Airway epithelial cell (primary cell): ENCODE measurements at places on chromosomes 3 and 15. TPM values are rescaled to one million over a fixed set of nuclear protein-coding genes. Genes with fewer than 3 reads are reported as not detected.

GXYLT2 gene
- 5.5 and 10.7 TPM in 2 replicates for total RNA-seq

PARP14 gene
- total RNA-seq = 6.7 and 8.7 TPM in 2 replicates

MESP1 gene
- 0.07 TPM in 1 of 2 replicates, not detected in the other for total RNA-seq

TICRR gene
- total RNA-seq = 6.3 and 7.6 TPM in 2 replicates

ADPRH gene
- 0.46 and 1.2 TPM in 2 replicates for total RNA-seq

LRRK1 gene
- total RNA-seq = 5.5 and 7.0 TPM in 2 replicates

PLCB2 gene
- 0.28 and 1.4 TPM in 2 replicates for total RNA-seq

CMTM8 gene
- total RNA-seq = 6.9 and 7.8 TPM in 2 replicates

TJP1 gene
- total RNA-seq = 46.3 and 64.3 TPM in 2 replicates

SV2B gene
- not detected in 2 replicates for total RNA-seq

PTPRG gene
- total RNA-seq = 11.0 and 14.4 TPM in 2 replicates

CAMK2N2 gene
- total RNA-seq = 0.07 TPM in 1 of 2 replicates, not detected in the other

RLBP1 gene
- not detected in 2 replicates for total RNA-seq

MAGEL2 gene
- not detected in 2 replicates for total RNA-seq

FOXB1 gene
- not detected in 2 replicates for total RNA-seq
